ENCODE measurements at places on chromosomes 12 and 14. TPM values are rescaled to one million over a fixed set of nuclear protein-coding genes. Genes with fewer than 3 reads are reported as not detected.
A peak's percentile ranks its signal among the peaks of the same experiment; 100 is the strongest.

OVCH1 gene
- total RNA-seq, result 0.25 TPM

GRCh38 chr12:108702595-108703320 lies 28.6 kb downstream of the CORO1C start:
- no peak for DNase-seq

AMIGO2 gene
- 17.8 TPM for total RNA-seq

PLA2G1B gene
- not detected for total RNA-seq

PZP gene
- total RNA-seq, result not detected

GRCh38 chr14:34766606-34767005 lies 52.2 kb upstream of the CFL2 start:
- DNase-seq, result no peak

NINJ2 gene
- total RNA-seq, result 14.8 TPM

GRCh38 chr12:111078731-111079130 lies 158.4 kb upstream of the MYL2 start:
- DNase-seq, result no peak

DNA sequence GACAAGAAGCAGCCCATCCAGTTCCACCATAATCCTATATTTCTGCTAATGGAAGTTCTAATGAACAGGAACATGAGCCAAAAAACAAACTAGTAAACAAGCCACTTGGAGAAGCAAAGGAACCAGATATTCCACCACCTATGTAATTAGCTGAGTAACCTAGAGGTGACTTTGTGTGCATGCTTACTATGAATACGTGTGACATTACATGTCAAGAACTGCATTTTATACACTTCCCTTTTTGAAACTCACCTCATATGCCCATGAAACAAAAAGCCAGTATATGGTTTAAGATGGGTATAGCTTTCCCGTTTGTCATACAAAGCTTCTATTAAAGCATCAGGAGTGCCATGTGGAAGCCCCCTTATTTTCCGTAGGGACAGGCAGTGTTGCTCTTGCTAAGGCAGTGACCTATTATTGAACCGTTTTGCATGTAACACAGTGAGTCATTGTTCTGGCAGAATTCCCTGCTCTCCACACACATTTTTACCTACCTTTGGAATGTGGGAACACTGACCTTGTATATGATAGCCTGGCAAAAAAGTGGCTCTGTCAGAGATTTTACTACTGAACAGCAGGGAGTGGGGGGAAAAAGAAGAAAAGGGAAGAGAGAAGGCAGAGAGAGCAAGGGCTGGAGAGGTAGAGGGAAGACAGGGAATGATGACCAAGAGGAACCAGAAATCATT lies 34.8 kb upstream of the FRMD6 start:
- no peak for DNase-seq

- DNase-seq, result no peak
These were observed 115.3 kb downstream of the TRMT5 start for GRCh38 chr14:60865378-60866127.

- no peak for DNase-seq
These were observed 20.8 kb downstream of the SNRNP35 start for GRCh38 chr12:123478762-123479161.

DNA sequence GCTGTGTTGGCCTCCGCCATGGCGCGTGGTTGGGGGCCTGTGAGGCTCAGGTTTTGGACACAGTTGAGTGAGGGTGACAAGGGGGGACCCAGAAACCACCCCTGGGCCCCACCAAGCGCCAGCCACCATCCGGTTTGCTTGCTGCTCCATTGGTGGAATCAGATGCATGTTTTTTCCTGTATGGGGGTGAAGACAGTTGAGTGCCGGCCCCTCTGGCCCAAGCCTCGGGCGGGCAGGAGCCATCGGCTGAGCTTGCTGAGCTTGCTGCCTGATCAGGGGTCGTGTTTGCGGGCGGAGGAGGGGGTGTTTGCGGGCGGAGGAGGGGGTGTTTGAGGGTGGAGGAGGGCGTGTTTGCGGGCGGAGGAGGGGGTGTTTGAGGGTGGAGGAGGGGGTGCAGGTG lies 6.4 kb downstream of the PGAM5 start:
- no peak for DNase-seq

DNA sequence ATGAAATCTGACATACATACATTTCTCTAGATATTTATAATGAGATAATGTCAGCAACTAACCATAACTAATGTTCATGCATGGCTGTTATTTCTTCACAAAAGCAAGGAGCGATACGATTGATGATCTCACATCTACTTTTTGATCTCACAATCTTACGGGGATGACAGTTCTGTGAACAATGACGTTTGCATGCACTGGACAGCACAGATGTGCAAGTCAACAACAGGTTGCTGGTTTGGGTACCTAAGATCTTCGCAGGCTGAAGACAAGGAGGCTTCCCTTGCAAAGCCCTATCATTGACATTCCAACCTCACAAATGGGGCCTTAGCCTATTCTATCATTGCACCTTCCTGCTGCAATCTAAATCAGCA lies 53.6 kb downstream of the C12orf42 start:
- no peak for DNase-seq

MORN3 gene
- total RNA-seq, result not detected

GRCh38 chr14:69005432-69006148 lies 26.5 kb upstream of the ACTN1 start:
- DNase-seq, result peak; percentile 56

- no peak for DNase-seq
These were observed 31.1 kb downstream of the PITPNM2 start for GRCh38 chr12:123119808-123120207.

GRCh38 chr12:131044136-131044535 lies 90.4 kb downstream of the ADGRD1 start:
- DNase-seq, result no peak

- no peak for DNase-seq
These were observed 2.7 kb downstream of the PLD4 start for GRCh38 chr14:104927432-104927816.

GRCh38 chr14:31408421-31408820 lies 11.9 kb downstream of the HEATR5A start:
- no peak for DNase-seq

- no peak for DNase-seq
These were observed 17.4 kb downstream of the HECTD1 start for GRCh38 chr14:31190219-31190603.

DNA sequence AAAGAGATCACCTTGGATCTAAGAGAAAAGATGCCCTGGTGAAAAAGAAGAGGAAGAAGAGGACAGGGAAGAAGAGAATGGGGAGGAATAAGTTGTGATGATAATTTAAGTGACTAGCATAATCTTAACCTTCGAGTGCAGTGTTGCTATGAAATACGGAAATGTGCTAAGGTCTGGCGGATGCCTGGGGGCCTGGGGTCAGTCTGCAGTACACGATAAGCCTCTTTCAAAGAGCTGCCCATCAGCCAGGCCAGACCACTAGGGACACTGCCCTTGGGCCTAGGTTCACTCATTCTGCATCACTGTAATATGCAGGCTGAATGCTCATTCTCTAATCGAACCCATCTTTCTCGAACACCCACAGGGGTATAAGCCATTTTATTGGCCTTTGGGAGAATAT lies 83.4 kb downstream of the PLEKHG3 start:
- no peak for DNase-seq

GRCh38 chr12:47817272-47818006 lies 2.3 kb downstream of the HDAC7 start:
- DNase-seq, result no peak

CEP128 gene
- 4.6 TPM for total RNA-seq

TAS2R19 gene
- 3.2 TPM for total RNA-seq

ANKRD33 gene
- total RNA-seq, result not detected

- no peak for DNase-seq
These were observed 328.1 kb downstream of the ALG10 start for GRCh38 chr12:34350092-34351041.

DNA sequence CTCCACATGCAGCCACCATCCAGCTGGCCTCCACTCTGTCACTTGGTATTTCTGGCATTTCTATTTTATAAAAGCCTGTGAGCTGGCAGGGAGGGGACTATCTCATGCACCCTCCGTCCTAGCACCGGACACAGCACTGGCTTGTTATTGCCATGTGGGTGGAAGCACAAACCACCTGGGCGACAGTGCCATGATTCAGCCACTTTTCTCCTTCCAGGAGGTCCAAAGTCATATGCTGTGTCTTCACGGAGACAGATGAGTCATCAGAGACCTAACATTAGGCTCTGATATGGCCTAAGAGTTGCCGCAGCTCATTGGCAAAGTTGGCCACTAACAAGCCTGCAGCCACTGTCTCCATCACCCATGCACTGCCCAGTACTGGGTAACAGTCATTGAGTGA lies 1123.0 kb downstream of the VRK1 start:
- DNase-seq, result no peak

GRCh38 chr14:106845286-106846087 lies 1319.1 kb downstream of the TMEM121 start:
- DNase-seq, result no peak

DNA sequence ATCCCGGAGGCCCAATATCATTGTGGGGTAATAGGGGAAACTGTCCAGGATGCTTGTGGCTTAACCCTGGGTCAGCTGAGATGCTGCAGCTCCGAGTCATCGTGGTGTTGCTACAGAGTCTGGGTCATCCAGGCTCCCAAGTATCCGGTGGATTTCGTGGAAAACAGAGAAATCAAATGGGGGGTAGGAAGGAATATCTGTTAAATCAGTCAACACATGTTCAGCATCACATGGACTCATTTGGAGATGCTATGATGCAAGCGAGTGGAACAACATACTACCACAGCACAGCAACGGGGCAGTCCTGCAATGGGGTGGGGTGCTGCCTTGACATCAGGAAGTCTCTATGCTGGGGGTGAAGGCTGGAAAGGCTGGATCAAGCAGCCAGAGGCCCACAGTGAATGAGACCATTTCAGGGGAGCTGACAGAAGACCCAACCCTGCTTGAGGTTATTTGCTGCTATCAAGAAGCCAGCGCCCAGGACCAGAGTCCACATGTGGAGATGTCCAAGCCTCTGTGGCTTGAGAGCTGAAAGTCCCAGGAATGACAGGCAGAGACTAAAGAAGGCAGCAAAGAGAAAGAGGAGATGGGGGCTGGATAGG lies 22.9 kb downstream of the VDR start:
- no peak for DNase-seq

PAPOLA gene
- 169 TPM for total RNA-seq

HIP1R gene
- total RNA-seq, result 16.9 TPM

DNA sequence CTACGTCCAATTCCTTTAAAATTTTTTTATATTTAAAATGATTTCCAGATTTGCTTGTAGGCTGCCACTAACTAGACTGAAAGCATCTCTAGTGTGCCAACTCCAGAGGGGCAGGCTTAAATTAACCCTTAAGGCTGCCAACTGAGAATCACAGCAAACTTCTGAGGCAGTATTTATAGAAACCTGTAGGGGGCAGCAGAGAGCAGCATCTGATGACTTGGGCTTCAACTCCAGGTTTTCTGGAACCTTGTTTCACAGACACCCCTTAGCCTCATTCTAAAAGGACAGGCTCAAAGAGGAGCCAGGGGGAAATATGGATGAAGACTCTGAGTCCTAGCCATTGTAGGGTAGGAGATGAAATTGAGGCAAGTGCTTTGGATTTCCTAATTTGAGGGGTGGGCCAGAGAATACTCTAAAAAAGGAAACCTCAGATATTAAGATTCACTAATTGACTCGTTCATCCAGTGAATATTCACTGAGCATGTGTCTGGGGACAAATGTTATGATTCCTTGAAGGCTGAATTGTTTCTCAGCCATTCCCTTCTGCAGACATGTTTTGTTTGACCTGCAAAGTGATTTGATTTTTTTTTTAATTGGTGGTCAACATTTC lies 63.3 kb upstream of the HSPB8 start:
- no peak for DNase-seq

GRCh38 chr12:93317227-93317626 lies 60.5 kb upstream of the NUDT4 start:
- no peak for DNase-seq

GRCh38 chr12:46998811-46999368 lies 80.5 kb upstream of the PCED1B start:
- no peak for DNase-seq

DNA sequence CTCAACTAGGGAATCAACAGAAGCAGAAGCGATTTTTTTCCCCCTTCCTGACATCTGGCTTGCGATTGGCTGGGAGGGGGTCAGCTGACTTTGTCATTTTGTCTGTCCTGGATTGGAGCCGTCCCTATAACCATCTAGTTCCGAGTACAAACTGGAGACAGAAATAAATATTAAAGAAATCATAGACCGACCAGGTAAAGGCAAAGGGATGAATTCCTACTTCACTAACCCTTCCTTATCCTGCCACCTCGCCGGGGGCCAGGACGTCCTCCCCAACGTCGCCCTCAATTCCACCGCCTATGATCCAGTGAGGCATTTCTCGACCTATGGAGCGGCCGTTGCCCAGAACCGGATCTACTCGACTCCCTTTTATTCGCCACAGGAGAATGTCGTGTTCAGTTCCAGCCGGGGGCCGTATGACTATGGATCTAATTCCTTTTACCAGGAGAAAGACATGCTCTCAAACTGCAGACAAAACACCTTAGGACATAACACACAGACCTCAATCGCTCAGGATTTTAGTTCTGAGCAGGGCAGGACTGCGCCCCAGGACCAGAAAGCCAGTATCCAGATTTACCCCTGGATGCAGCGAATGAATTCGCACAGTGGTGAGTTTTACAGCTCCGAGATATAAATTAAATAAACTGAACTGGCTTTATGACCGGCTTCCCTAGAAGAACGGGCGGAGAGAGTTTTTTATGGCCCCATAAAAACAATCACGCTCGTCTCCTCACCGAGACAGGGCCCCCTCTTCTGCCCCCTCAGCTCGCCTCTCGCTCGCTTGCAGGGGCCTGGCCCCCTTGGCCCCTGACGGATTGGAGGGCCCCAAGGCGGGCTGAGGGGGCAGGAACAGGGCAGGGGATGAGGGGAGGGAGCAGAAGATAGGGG lies at the start of gene HOXC6:
Gene HOXC6, plus strand, starts transcription at position 127 of the 888 bp plus-strand sequence. Its CDS starts 82 bp downstream, at position 209.
- DNase-seq, result no peak
